ENCODE measurements at places on chromosomes 5 and 9.

GRCh38 chr9:638152-638551 lies 203.3 kb upstream of the DMRT1 start:
- DNase-seq, result no peak

- no peak for DNase-seq
Measured at GRCh38 chr5:8057769-8058168, 188.8 kb downstream of the MTRR start.

- DNase-seq, result no peak
Measured at GRCh38 chr9:17660158-17660557, 81.3 kb downstream of the SH3GL2 start.

GRCh38 chr5:6355294-6355693 lies 23.1 kb downstream of the MED10 start:
- DNase-seq, result no peak

DNA sequence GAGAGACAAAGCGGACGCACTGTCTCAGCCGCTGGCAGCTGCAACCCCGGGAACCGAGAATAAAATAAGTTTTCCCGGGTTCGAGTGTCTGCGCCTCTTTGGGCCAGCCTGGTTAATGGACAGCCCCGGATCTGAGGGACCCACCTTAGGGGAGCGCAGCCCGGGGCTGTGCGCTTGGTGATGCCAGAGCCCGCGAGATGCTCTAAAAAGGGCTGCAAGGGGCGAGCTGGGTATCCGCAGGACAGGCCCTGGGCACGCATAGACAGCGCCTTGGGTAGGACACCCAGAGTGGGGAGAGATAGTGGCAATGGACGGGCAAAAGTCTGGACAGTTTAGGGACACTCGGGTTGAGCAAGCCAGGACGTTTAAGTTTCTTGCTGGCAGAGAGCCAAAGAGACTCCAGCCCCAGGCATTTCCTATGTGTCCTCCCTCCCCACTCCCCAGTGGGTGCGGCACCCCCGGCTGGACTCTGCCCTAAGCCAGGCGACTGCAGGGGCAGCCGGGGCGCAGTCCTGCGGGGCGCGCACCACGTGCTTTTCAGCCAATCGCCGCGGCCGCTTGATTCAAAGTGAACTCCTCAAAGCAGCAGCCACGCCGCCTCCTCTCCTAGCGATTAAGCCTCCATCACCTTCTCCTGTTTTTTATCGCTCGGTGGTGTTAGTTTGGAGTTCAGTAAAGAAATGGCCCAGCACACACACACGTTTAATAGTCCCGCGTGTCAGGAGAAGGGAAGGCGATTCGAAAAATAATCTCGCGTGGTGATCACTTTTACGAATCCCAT lies 616 bp upstream of the ENC1 start:
- DNase-seq, result no peak

GRCh38 chr9:120710110-120710981 lies 3.9 kb downstream of the MEGF9 start:
- DNase-seq, result peak; percentile 32

- DNase-seq, result no peak
Measured at GRCh38 chr5:14216372-14216771, 73.2 kb downstream of the TRIO start.

DNA sequence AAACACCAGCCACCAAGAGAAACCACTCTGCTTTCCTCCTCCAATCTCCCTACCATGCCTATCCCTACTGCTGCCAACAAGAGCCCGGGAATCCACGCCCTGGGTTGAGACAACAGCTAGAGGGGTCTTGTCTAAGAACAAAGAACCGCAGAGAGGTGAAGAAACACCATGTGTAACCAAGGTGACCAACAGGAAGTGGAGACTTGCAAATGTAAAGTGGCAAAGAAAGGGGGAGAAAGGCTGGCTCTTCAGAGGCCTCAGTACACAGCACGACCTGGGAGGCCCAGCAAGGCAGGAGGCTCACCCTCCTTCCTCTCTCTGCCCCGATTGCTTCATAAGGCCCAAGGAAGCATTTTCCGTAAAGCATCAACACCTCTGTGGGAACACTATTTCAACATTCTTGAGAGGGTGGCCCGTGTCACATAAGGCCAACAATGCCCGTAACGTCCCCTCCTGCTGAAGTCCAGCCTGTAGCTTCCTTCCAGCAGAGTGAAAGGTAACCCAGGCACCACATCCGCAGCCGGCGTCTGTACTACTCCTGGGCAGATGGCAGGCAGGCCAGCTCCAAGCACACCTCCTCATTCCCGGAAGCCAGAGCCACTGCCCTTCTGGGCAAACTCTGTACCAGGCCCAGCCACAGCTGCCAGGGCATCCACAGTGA lies 18.3 kb downstream of the CCNJL start:
- no peak for DNase-seq

DNA sequence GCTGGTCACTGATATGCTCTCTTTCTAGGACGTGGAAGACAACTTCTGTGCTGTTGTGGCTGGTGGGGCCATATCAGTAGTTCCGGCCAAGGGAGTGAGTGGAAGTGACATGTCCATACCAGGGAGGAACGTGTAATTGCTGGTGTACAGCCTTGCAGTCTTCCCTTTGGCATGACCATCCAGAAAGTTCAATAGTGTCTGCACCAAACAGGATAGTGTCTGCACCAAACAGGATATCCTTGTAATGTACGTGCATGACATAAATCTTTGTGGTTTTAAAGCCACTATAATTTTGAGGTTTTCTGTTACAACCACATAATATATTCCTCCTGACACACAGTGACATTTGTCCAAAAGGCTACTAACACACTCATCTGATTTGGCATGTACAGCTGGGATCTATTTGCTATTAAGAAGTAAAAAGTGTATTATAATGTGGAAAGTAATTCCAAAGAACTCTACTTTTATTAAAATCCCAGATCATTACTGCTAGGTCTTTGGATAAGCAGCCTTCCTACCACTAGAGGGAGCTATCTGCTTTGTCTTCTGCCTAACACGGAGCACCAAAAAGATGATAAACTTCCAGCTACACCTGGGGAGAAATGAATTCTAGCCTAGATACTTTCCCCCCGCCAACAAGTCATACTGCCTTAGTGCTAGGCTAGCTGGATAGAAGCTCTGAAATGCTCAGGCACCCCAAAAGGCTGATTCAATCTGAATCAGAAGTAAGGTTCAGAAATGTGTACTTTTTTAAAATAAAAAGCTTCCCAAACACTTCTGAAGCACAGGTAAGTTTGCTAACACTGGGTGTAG lies 52.7 kb downstream of the RNF145 start:
- DNase-seq, result no peak

DNA sequence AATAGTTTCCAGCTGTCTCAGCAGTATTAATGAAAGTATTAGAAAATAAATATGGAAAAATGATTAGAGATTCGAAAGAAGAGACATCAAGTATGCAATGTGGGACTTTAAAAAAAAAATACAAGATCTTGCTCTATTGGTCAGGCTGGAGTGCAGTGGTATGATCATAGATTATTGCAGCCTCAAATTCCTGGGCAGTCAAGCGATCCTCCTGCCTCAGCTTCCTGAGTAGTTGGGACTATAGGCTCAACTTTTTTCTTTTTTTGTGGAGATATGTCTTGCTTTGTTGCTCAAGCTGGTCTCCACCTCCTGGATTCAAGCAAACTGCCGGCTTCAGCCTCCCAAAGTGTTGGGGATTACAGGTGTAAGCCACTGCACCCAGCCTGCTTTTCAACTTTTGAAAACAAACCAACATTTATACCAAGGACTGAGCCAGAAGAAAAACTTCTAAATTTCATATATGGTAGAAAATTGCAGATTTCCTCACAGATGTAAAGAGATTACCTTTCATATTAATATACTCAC lies 323.1 kb downstream of the ADGRV1 start:
- no peak for DNase-seq

GRCh38 chr5:31990701-31991110 lies 183.4 kb downstream of the GOLPH3 start:
- DNase-seq, result no peak

DNA sequence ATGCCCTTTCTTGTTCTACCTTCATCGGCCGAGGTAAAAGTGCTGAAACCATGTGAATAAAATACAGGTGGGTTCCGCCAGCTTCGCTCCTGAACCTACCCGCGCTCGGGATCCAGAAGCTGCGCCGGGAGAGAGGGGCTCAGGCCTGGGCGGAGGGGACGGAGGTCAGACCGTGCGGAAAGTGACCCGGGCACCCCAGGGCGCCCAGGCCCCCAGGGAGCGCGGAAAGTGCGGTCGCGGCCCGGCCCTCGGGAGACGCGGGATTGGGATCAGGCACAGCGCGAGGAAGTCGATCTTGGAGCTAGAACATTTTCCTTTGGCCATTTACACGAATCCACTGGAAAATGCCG lies 329 bp downstream of the SYK start:
- no peak for DNase-seq

DNA sequence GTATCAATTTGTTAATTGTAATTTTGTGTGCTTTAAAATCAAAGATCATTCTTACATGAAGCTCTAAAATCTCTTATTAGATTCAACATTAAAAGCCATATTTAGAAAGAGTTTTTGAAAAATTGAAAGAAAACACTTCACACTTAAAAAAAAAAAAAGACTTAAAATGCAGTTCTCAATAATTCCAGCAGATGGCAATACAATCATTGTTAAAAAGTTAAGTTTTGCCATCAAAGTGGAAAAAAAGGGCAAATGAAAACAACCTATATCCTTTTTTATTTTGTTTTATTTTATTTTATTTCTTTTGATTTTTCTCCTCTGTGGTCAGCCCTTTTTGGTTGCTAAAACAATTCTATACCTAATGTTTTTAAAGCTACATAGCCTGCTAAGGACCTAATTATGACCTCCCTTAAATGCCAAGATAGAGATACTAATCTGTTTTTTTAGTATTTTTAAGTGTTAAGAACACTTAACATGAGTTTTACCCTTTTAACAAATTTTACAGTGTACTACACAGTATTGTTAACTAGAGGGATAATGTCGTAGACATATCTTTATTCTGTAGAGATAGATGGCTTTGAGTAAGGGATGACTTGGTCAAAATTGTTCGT lies 154.2 kb upstream of the DAB2 start:
- no peak for DNase-seq

- no peak for DNase-seq
Measured at GRCh38 chr5:72451741-72452505, 55.3 kb downstream of the ZNF366 start.

DNA sequence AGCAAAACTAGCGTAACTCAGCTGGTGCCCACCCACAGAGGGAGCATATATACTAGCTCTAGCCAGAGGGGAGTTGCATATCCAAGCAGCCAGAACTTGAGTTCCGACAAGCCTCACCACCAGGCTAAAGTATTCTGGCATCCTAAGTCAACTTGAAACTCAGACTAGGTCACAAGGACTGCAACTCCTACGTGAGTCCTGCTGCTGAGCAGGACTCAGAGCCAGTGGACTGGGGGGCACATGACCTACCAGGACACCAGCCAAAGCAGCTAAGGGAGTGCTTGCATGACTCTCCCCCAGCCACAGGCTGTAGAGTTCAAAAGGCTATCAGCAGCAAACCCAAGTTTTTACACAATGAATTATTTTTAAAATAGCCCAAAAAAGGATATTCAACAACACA lies 26.1 kb downstream of the SPDL1 start:
- no peak for DNase-seq

- no peak for DNase-seq
Measured at GRCh38 chr5:37197340-37198050, 51.7 kb downstream of the CPLANE1 start.

DNA sequence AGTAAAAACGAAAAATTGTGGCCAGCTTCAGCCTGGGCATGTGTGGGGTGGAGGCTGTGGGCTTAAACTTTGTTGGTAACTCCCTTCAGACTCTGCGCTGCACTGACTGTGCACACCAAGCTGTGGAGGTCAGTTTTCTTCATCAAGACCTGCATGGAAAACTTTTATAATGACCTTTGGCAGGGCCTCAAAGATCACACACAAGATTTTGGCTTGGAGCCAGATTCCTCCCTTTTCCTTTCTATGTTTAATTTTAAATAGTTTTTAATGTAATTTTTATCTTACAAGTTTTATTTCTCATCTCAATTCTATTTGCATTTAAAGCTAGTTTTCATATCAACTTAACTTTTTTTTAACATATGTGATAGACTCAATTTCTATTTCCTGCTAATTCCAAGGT lies 1211.1 kb upstream of the CDH18 start:
- DNase-seq, result no peak

GRCh38 chr5:1757511-1757910 lies 42.1 kb downstream of the MRPL36 start:
- DNase-seq, result no peak

DNA sequence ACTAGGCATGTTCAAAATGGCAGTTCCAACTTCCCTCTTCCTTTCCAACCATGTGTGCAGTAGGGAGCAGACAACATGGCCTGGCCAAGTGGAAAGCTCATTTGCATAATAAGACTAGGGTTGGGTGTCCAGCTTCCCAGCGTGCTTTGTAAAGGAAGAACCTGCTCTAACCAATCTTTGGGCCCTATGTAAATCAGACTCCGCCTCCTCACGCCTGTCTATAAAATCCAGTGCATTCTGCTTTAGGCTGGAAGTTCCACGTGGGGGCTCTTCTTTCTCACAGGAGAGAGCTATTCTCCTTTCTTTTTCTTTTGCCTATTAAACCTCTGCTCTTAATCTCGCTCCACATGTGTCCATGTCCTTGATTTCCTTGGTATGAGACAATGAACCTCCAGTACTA lies 83.4 kb downstream of the GCNT1 start:
- no peak for DNase-seq

DNA sequence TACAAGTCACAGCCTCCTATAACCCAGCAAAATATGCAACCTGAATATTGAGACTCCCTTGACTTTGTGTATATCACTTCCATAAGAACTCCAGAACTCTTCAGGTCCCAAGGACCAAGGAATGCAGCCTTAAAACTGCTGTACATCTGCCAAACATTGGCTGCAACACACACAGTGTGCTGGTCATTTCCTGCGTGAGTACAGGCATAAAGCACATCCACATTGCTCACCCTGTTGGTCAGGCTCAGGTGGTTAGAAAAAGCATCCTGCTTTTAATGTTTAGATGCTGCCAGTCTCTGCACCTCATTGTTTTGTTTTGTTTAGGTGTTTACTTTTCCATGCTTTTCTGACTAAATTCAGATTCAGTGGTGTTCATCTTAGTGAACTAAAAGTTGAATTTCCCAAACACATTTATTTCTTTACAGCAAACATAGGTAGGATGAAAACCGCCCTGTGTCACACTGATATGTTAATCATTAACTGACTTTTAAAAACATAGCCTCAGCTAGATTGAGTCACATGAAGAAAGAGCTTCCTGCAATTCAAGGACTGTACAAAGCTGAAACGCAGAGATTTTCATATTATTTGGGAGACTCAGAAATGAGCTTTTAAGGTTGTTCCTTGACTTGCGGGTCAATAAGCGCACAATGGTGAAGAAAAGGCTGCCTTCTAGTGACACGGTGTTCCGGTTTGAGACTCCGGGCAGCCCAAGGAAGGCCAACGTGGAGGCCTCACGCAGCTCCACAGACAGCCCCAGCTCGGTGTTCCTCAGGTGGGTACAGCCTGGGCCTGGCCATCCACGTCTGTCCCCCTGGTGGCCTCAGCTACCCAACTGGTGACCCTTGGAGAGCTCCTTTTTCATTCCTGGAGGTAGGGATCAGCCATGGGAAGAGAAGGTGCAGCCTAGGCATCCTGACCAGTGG lies 52.2 kb upstream of the GRAMD2B start:
- no peak for DNase-seq
